ENCODE measurements at places on chromosomes 16 and 17.
A peak's percentile ranks its signal among the peaks of the same experiment; 100 is the strongest.

- DNase-seq = no peak
Observed at GRCh38 chr16:89748921-89749320, 27.6 kb downstream of the ZNF276 start.

DNA sequence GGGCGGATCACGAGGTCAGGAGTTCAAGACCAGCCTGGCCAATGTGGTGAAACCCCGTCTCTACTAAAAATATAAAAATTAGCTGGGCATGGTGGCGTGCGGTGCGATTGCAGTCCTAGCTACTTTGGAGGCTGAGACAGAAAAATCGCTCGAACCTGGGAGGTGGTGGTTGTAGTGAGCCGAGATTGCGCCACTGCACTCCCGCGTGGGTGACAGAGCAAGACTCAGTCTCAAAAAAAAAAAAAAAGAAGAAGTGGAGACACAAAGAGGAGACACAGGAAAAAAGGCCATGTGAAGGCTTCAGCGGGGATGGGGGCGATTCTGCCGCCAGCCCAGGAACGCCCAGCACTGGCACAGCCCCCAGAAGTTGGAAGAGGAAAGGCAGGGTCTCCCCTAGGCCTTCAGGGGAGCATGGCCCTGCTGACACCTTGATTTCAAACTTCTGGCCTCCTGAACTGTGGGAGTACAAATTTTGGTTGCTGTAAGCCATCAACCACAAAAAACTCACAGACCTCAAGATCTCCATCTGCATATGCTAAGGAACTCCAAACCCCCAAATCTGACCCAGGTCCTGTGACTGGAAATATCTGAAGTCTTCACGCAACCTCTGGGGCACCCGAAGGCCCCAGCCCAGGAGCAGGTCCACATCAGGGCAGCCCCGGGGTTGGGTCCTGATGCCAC lies 7.0 kb downstream of the SGSH start:
- no peak for DNase-seq

GRCh38 chr17:57880086-57880456 lies 30.2 kb upstream of the MRPS23 start:
- DNase-seq = no peak

DNA sequence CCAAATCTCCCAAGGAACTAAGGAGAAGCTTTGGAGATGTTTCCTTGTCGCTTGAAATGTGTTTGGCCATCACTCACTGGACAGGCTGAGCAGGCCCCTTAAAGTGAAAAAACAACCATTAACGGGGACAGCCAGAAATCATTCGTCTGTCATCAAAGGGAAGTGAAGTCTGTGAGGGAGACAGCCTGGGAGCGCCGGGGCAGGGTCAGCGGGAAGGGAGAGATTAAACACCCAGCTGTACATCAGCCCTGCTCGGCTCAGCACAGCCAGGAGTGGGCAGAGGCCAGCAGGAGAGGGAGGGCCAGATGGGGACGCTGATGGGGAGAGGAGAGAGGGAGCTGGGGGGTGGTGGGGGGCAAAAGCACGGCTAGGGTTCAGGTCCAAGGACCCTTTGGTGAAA lies 105.1 kb downstream of the SDK2 start:
- no peak for DNase-seq

- DNase-seq = no peak
Observed at GRCh38 chr16:78184238-78185183, 85.1 kb downstream of the WWOX start.

- DNase-seq = no peak
Observed at GRCh38 chr17:28763137-28763799, 19.5 kb downstream of the TRAF4 start.

DNA sequence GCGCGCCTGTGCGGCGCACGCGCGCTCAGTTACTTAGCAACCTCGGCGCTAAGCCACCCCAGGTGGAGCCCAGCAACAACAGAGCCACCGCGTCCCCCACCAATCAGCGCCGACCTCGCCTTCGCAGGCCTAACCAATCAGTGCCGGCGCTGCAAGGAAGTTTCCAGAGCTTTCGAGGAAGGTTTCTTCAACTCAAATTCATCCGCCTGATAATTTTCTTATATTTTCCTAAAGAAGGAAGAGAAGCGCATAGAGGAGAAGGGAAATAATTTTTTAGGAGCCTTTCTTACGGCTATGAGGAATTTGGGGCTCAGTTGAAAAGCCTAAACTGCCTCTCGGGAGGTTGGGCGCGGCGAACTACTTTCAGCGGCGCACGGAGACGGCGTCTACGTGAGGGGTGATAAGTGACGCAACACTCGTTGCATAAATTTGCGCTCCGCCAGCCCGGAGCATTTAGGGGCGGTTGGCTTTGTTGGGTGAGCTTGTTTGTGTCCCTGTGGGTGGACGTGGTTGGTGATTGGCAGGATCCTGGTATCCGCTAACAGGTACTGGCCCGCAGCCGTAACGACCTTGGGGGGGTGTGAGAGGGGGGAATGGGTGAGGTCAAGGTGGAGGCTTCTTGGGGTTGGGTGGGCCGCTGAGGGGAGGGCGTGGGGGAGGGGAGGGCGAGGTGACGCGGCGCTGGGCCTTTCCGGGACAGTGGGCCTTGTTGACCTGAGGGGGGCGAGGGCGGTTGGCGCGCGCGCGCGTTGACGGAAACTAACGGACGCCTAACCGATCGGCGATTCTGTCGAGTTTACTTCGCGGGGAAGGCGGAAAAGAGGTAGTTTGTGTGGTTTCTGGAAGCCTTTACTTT lies at the start of gene UBB:
Gene UBB, plus strand, starts transcription at position 452 of the 856 bp plus-strand sequence. CDS start 817 bp downstream, outside the sequence.
- peak; percentile 97 for DNase-seq

GRCh38 chr17:63740464-63741142 lies 996 bp downstream of the STRADA start:
- DNase-seq = peak; percentile 53

DNA sequence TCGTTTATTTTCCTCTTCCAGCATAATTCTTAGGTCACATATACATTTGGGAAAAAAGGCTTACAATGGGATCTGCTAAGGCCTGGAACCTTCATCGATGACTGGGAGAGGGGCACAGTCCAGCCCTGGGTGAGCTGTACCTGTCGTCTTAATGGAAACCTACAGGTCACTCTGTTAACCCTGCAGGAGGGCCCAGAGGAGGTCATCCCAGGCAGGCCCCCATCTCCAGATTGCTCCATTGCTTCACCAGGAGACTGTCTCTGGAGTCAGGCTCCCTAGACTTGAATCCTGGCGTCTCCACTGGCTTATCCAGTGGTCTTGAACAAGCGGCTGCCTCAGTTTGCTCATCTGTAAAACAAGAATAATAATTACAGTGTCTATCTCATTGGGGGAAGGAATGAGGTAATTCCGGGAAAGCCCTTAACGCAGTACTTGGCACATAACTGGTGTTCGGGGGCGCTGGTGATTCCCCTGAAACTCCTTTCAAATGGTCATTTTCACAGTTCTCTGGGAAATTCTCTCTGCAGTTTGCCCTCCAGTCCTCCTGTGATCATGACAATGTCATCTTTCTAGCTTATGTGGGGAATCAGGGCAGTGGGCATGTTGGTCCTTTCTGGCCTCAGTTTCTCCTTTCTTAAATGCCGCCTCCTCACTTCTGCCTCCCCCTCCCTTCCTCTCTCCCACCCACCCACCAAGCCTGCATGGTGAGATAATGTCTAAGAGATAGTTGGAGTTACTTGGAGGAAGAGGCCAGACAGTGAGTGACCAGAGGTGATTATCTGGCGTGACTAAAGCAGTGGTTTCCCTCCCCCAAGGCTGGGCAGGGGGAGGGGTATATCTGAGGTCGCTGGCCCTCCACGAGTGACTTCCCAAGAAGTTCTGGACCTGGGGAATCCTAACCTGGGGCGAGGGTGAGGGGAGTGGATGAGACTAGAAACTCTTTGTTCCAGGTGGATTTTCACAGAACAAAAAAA lies 31.3 kb upstream of the TAC4 start:
- DNase-seq = no peak

DNA sequence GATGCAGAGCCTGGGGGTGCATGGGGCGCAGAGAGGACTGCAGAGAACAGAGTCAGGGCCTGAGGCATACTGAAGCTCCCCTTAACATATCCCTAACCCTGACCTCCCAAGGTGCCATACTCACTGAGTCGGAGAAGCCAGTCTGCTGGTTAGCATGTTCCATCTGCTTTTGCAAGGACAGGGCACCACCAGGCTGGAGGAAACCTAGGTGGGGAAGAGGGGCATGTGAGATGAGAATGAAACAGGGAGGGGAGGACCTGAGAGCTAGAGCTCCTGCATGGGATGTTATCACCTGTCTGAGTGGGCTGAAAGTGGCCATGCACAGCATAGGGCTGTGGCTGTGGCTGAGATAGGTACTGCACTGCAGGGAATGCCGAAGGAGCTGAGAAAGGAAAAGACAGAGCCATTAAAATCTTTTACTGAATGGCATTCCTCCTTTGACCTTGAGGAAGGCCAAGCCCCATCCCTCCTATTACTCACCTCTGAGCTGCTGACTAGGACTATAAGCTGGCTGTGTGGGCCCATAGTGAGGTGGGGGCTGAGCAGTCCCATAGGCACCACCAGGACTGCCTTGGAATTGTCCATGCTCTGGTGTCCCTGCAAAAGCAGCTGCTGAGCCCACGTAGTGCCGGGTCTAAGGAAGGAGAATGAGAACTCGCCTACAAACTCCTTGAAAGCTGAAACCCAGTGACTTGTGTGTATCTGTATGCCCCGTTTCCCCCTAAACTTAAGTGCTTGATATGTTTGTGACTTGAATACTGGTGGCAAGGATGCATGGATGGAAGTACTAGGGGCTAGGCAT lies 1.9 kb downstream of the GPS2 start:
- DNase-seq = no peak

DNA sequence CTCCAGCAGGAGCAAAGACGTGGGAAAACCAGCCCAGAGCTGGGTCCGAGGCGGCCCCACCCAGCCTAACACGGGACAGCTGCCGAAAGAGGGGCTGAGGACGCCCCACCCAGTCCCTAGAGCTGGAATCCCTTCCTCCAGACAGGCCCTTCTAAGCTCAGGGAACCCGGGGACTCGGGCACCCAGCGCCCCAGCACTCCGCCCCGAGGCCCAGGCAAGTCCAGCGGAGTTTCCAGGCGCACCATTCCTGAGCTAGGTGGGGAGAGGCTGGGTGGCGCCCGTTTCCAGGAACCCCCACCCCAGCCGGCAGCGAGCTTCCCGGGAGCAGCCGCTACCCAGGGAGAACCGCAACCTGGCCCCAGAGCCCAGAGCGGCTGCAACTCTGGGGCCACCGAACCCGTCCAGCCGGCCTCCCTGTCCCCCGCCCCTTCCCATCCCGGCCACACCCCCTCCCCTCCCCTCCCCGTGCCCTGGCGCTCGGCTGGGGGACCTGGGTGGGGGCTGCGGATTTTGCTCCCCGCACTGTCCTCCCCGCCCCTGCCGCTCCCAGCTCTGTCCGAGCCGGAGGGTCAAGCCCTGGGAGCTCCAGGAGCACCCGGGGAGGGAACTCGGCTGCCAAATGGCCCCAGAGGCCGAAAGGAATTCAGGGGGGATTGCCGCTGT lies 536 bp downstream of the TMC6 start:
- peak; percentile 87 for DNase-seq

GRCh38 chr17:83099086-83099555 lies 19.7 kb downstream of the METRNL start:
- DNase-seq = no peak

DNA sequence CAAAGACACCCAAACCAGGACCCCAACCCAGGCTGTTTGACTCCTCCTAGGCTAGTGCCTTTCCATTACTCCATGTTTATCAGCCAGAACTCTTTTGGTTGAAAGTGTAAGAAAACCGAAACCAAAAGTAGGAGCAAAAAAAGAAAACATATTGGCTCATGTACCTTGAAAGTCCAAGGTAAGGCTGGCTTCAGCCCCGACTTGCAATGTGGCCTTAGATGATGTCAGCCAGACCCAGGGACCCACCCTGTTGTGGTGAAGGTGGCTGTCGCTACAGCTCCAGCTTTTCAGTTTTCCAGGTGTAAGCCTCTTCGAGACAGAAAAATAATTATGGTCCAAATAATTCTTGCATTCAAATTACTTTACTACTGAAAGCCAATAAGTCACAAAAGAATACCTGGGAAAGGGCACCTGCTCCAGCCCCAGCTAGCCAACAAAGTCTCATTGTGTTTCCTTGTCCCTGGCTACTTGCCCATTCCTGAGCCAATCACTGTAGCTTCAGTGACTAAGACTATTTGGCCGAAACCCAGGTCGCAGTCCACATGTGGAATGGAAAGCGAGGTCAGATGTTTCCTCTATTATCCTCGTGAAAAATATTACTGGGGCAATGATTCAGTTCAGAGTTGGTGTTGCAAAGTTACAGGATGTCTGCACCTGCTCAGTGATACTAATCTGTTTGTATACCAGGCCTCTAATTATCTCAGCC lies 20.7 kb downstream of the DNAH9 start:
- no peak for DNase-seq

- no peak for DNase-seq
Observed at GRCh38 chr16:4372001-4372577, 441 bp downstream of the VASN start.

GRCh38 chr16:81310045-81310644 lies 4.6 kb upstream of the GAN start:
- DNase-seq = no peak

- DNase-seq = no peak
Observed at GRCh38 chr17:33847900-33848299, 407.2 kb upstream of the CCL2 start.

DNA sequence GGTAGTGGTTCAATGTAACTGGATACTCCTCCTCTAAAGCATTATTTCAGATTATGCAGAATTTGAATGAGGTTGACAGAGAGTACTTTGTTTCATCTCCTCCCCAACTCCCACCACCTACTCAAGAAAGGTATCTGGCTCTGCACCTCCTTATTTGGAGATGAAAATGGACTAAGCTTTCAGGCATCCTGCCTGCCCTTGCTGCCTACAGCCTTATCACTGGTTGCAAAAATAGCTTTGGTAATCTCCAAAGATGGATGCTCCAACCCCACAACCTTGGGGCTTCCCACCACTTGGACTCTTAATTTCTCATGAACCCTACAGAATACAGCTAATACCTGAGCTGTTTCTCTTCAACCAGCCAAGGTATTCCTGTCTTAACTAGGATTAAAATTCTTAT lies 45.3 kb upstream of the CORO6 start:
- no peak for DNase-seq

DNA sequence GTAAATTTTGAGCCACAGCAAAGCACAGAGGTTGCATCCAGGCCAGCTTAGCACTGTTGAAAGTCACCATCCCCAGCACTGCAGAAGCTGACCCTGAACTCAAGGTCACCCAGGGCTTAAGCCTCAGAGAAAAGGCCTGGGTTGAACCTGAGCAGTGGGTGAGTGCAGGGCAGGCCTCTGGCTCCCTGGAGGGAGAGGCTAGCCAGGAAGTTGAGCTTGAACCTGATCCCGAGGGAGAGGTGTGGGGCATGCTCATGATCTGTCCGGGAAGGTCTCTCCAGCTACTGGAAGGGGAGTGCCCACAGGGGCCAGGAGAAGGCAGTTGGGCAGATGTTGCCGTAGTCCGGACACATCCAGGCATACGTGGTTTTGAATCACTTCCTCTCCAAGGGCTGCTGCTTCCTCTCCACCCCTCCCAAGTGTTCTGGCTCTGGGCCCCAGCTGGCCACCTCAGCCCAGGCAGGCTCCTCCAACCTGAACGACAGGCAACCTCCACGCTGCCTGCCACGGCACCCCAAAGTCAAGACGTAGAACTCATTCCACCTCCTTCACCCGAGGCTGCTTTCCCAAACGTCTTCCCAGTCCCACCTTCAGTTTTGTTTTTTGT lies 18.4 kb downstream of the CARHSP1 start:
- no peak for DNase-seq

GRCh38 chr16:29641561-29641960 lies 21.5 kb upstream of the SPN start:
- peak; percentile 59 for DNase-seq
